ENCODE measurements at places on chromosomes 13 and 19. TPM values are rescaled to one million over a fixed set of nuclear protein-coding genes. Genes with fewer than 3 reads are reported as not detected.

GRCh38 chr13:29749401-29750182 is 100.8 kb downstream of the UBL3 start:
- DNase-seq: no peak
- no peak overlapping the region for H3K4me3 ChIP-seq
- no peaks in the 10 kb centered on the region for H3K4me1 ChIP-seq
- no peak overlapping the region for H3K27ac ChIP-seq
- no peaks in the 10 kb centered on the region for H3K36me3 ChIP-seq

DNA sequence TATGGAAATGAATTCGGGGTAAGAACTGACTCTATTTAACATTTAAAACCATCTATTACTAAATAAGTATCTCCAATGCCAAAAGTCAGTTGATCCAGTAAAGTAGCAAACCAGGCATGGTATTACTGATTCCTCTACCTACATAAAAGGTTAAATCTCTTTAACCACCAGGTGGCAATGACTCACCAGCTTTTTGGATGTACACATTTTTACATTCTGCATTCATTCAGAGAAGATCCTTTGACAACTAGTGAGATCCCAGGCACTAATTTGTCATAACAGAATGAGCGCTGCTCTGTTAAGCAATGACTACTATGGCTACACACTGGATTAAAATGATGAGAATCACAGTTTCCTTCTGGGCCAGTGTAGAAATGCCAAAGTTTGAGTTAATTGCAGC is 329.8 kb upstream of the GPC6 start:
- no peaks in the 10 kb centered on the region for H3K4me1 ChIP-seq
- H3K27me3 ChIP-seq: no peaks in the 10 kb centered on the region
- no peaks in the 10 kb centered on the region for H3K36me3 ChIP-seq
- DNase-seq: no peak
- no peak overlapping the region for H3K27ac ChIP-seq

DNA sequence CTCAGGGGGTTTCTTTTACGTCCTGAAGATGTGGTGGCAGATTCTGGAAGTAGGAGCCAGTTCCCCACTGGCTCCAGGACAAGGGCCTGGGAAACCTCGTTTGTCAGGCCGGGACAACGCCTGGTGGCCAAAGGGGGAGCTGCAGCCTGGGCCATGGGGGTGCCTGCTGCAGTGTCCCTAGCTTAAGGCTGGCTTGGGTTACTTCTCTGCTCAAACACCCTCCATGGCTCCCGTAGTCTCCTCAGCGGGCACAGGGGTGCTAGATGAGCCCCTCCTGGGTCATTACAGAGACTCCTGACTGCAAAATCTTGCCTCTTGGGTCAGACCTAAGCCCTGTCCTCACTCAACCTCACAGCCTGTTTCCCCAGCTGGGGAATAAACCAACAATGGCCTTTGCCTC is 14.7 kb downstream of the CILP2 start:
- H3K27me3 ChIP-seq: peaks cover 18% of the 10 kb centered on the region
- DNase-seq: no peak
- no peaks in the 10 kb centered on the region for H3K4me1 ChIP-seq
- no peak overlapping the region for H3K27ac ChIP-seq
- H3K4me3 ChIP-seq: no peak overlapping the region

DNA sequence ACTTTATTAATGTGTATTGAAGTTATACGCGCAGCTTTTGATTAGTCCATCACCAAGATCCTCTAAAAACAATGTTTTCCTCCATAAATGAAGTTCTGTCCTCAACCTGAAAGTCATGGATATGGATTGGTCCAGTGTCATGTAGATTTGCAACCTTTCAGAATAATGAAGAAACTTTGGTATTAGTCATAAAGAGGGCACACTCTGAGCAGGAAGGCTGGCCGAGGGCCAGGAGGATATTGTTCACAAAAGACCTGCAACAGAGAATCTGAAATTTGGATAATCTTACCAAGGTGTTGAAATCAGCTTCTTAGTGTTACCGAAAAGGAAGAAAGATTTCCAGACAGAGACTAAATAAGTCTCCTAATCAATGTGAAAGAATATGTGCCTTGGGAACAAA is 20.7 kb downstream of the CLDN10 start:
- H3K27ac ChIP-seq: no peak overlapping the region
- no peak overlapping the region for H3K4me3 ChIP-seq
- H3K4me1 ChIP-seq: no peaks in the 10 kb centered on the region
- DNase-seq: no peak
- no peaks in the 10 kb centered on the region for H3K36me3 ChIP-seq

RUVBL2 gene
- 185 TPM for total RNA-seq
